ENCODE measurements at places on chromosomes 2 and 18.

GRCh38 chr2:62660582-62661262 lies 44.8 kb upstream of the EHBP1 start:
- DNase-seq, result no peak

GRCh38 chr18:37869051-37869450 lies 303.5 kb upstream of the CELF4 start:
- DNase-seq, result no peak

GRCh38 chr2:225055714-225056113 lies 13.4 kb upstream of the DOCK10 start:
- DNase-seq, result no peak

- peak; percentile 26 for DNase-seq
These were observed 24.7 kb downstream of the CLUL1 start for GRCh38 chr18:621291-622043.

DNA sequence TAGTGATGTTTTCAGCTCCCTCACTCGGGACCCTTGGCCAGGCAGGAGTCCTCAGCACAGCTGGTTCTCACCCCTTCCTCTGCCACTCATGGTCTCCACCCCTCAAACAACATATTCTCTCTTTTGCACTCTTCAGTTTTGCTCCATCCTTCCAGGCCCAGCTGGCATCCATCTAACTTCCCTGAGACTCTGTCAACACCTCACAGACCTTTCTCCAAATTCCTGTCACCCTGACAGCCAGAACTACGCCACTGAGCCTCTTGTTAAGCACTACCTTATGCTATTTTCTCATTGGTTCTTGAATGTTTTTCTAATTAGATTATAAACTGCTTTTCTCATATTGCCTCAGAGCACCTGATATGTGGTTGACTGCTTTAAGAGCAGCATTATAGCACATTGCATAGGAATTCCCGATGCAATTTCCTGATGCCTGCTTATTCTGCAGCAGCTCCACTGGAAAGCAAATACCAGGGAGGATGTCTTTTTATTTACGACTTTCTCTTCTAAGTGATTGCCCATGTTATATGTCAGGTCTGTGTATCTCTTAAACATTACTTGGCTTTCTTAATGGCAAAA lies 12.4 kb upstream of the INO80C start:
- no peak for DNase-seq

- no peak for DNase-seq
These were observed 80.5 kb downstream of the BCL2L11 start for GRCh38 chr2:111201214-111201613.

DNA sequence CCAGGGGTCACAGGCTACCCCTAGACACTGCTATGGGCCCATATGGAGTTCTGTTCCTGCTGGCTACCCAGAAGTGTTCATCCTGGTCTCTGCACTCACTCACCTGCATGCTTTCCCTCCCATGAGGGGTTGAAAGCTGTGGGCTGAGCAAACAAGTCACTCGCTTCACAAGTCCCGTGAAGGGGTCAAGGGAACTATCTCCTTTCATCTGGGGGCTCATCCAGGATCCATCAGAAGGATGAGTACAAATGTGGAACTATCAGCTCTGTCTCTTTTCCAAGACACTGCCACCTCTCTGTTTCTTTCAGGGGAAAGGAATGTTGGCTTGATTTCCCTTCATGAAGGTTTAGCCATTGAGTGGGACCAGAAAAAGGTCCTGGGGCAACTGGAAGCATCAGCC lies 21.7 kb downstream of the SULT1C4 start:
- DNase-seq, result no peak

DNA sequence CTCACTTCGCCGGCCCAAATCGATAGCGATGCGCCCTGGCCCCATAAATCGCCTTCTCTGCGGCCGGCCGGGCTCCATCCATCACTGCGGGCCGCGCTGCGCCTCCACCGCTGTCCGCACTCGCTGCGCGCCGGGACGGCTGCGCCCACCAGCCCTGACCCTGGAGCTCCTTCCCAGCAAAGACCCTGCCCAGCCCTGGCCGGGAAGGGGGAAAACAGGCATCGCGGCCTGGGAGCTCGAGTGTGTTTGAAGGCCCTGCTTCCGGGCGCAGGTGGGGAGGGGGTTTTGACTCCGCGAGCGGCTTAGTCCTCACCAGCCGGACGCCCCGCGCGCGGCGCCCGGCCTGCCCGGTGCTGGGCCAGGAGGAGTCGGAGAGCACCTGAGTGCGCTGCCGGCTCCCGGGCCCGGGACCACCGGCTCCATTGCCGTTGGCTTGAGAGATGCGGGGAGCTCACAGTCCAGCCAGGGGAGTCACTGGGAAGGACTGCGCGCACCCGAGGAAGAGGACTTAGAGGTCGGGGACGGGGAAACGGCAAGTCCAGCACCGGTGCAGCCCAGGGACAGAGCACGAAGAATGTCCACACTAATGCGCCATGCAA lies 1.1 kb downstream of the PAX8 start:
- no peak for DNase-seq

All from HFF-Myc (cell line).